ACHN (cell line): ENCODE measurements at places on chromosomes 4 and X.

DNA sequence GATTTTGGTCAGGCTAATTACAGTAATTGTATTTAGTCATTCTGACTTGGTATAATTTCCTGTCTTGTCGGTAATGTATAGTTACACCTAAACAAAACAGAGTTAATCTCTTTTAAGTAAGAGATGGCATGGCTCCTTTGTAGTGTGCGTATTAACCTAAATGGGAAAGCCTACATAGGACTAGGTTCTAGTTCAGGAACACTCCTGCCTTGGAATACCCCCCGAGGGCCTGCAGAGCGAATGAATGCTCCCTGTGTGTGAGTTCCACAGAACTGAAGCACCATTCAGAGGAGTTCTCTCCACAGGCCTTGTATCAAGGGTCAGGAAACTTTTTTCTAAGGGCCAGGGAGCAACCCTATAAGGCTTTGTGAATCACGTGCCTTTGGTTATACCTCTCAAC lies 44.9 kb upstream of the STIM2 start:
- no peak for DNase-seq

DNA sequence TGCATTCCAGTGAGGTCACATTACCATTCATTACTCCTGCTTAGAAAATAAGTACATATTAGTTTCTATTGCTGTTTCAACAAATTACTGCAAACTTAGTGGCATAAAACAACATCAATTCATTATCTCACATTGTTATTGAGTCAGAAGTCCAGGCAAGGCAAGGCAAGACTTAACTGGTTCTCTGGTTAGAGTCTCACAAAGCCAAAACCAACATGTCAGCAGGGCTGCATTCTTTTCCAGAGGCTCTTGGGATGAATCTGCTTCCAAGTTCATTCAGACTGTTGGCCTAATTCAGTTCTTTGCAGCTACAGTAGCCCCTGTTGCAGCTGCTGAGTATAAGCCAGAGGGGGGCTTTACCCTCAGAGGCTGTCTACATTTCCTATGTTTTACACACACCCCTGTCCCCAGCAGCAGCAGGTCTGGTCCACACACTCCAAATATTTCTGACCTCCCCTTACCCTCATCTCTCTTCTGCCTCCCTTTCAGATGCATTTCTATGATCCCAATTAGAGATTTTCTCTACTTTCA lies 892.1 kb upstream of the EPHA5 start:
- no peak for DNase-seq

- DNase-seq = no peak
Observed at GRCh38 chr4:150337734-150338133, 244.2 kb upstream of the MAB21L2 start.

DNA sequence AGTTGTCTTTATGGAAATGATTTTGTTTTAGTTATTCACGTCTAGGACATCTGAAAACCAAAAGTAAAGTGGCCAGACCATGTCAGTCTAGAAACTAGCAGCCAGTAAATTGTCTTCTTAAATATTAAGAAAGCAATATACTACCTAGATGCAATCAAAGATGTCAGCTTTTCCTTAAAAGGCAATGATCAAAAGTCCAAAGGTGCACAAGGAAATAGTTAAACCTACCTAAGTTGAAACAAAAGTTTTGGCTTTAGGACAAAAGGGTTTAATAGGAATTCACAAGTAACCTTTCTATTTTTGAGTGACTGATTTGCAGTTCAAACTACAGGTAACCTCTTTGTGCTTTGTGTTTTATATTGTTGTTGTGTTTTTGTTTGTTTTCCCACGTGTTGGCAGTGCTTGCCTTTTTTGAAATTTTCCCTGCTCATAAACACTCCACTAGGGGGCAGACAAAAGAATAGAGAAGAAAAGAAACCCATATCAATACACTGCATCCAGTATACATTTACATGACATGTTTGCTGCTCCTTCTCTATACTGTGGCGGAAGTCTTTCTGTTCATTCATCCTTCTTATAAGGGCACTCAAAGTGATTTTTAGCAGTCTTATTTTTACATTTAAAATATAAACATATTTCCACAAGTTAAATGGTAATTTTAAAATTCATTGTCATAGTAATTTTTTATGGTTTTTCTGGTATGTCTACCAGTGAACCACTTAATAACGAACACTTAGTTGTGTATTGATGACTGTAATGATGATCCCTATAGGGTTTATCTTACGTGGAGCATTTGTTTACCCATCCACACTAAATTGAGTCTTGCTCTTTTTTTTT lies 62.7 kb downstream of the GAB1 start:
- peak; percentile 50 for DNase-seq

GRCh38 chr4:154004507-154005170 lies 215.8 kb upstream of the SFRP2 start:
- no peak for DNase-seq

- DNase-seq = peak; percentile 6
Observed at GRCh38 chrX:276581-277201, 4.5 kb upstream of the PLCXD1 start.

DNA sequence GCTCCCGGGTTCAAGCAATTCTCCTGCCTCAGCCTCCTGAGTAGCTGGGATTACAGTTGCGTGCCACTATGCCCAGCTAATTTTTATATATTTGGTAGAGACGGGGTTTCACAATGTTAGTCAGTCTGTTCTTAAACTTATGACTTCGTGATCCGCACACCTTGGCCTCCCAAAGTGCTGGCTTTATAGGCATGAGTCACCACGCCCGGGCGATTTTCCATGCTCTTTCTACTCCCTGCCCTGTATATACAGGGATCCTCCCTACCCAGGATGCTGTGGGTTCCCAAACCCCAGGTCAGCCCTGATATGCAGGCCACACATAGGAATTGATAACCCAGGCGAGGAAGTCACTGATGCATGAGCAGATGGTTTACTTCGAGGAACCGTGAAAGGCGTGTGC lies 31.4 kb downstream of the SSX5 start:
- DNase-seq = no peak

DNA sequence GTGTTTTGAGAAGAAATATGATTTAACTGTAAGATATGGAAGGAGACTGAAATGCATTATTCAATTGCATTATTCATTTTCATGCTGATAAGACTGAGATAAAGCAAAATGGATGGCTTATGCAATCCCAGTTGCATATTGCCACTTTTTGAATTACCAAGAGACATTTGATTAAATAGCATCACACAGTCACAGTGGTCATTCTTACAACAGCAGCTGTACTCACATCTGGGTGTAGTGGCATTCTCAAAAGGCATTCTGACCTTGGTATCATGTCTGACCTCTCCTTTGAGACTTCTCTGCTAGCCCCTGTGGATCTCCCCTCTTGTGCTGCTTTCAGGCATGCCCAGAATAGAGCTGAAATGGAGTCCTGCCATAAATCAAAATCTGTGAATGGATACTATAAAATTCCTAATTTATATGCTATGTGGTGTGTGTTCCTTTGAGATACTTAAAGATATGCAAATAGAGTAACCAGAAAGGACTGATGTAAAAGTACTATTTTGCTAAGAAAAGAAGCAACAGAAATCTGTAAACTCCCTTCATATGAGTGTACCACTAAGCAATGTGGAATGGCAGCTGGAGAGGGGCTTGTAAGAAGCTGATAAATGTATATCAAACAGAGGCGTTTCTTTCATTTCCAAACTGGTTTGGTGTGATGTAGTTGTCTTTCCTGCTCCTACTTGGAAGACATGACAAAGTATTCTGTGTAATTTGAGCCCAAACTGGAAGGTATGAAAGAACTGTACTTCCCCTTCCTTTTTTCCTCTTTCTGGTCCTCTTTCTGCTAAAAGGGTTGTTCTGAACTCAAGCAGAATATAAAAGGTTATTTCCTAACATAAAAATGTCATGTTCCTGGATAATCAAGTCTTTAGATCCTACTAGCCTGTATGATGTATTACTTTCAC lies 25.4 kb upstream of the METAP1 start:
- DNase-seq = no peak

DNA sequence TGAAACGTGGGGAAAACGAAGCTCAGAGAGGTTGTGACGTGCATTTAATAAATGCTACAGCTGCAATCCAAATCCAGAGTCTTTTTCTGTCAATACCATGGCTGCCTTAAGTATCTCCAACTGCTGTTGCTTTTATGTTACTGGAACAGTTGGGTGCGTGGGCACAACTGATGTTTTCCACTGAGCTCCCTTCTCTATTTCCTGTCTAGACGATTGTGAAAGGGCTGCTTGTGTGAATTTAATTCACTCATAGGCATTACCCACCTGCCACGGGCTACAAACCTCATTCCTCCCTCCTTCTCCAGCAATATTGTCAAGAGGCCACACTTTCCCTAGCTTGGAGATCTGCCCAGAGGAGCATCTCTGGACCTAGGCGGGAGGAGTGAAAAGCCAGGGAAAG lies 526.0 kb downstream of the MID1IP1 start:
- no peak for DNase-seq

GRCh38 chr4:31272331-31273061 lies 552.3 kb downstream of the PCDH7 start:
- no peak for DNase-seq

DNA sequence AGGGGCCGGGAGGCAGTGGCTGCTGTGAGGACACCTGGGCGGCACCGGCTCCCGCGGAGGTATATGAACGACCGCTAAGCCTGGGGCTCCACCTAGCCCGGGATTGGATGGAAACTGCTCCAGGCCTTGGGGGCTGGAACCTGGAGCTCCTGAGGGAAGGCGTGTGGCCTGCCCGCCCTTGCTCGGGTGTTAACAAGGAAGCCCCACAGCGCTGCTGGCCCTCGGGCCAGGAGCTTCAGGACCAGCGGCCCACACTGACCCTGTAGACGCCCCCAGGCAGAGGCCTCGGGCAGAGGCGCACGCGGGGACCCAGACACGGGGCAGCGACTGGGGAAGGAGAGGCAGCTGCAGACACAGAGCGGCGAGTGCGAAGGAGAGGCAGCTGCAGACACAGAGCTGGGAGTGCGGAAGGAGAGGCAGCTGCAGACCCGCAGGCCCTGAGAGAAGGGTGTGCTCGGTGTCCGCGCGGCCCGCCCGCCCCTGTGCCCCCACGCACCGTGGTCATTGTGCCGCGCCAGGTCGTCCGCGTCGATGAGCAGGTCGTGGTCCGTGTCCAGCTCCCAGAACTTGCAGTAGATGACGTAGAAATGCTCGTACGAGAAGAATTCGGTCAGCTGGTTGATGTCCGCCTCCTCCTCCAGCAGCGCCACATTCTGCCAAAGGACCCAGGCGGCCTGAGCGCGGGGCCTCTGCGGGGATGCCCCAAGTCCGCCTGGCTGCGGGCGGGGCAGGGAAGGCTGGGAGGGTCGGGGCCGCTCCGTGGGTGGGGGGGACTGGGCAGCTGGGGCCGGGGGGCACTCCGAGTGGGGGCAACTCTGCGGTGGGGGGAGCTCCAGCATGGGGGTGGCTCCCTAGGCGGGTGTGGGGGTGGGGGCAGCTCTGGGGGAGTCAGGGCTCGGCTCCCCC lies 26.7 kb upstream of the GTPBP6 start:
- no peak for DNase-seq

DNA sequence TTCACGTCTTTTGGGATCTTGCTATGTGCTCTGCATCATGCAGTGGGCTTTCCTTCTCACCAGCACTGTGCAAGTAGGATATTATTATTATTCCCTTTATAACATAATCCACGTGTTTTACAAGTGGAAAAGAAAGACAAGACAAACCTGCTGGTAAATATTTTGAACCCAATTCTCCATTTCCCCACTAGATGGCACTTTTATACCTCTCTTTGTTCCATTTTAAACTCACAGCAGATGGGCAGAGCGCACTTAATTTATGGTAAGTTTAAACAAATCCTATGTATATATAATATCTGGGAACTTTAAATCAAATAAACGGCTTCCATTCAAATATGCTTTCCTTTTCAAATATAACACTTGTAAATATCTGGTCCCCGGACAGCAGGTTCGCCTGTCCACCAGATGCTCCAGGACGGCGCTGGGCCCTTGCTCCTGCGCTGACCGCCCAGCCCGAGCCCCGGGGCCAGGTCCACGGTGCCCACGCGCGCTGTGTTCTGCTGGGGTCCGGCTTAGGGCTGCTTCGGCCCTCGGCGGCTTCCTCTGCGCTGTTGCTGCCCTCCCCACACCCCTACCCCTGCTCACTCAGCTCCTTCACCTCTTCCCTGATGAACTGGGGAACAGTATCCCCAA lies 31.1 kb downstream of the F11 start:
- DNase-seq = peak; percentile 50

GRCh38 chr4:129077326-129077725 lies 16.0 kb downstream of the SCLT1 start:
- DNase-seq = no peak

- DNase-seq = no peak
Observed at GRCh38 chrX:39779952-39780783, 317.6 kb downstream of the BCOR start.

DNA sequence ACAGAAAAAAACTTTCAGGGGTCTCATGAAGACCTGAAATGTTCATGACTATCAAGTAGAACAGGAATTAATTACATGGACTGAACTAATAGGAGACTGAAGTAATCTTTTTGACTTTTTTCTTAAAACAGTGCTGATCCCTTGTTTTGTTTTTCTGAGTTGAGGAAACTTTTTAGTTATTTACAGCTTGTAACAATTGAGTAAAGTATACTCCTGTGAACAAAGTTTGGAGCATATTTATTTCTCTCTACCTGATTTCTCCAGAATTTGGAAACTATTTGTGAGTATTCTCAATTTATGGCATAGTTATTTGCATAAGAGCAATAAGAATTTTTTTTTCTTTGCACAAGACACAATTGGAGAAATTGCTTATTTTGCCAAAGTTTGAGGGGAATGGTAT lies 64.8 kb downstream of the PCDH18 start:
- no peak for DNase-seq

DNA sequence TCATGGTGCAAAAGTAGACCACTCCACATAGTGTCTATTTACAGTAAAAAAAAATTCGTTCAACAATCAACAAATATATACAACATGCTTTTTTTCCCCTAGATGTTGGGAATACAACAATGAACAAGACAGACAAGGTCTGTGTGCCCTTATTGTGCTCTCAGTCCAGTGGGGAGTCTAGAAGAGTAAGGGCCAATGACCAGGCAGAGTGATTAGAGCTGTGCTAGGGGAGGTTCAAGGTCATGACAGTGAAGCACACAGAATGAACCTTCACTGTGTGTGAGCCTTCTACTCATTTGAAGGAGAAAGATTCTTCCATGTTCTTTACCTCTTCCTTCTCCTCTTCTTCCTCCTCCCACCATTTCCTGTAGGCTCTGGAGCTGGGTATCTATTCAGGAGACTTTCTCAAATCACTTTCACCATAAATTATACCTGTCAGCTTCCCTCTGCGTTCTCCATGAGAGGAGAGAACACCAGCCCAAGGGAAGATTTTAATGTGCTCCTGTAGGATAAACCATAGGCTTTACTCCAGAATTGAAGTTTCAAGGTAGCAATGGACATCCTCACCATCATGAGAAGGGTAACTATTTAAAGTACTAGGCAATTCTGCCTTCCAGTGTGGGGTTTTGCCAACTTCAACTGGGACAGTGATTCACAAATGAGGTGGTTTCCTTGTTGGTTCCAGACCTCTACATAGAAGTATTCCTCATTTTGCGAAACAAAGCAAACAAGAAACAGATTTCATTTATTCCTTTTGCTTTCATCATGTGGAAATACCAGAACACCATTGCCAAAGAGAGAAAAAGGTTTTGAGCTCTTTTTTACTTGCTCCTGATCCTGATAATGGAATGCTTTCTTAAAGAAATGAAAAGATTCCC lies 246.9 kb upstream of the GPC4 start:
- DNase-seq = no peak
